ENCODE measurements at places on chromosomes 12 and 14.

GRCh38 chr14:92624764-92625163 lies 111.2 kb downstream of the RIN3 start:
- no peak for DNase-seq

- no peak for DNase-seq
Measured at GRCh38 chr12:11834104-11834812, 184.8 kb downstream of the ETV6 start.

DNA sequence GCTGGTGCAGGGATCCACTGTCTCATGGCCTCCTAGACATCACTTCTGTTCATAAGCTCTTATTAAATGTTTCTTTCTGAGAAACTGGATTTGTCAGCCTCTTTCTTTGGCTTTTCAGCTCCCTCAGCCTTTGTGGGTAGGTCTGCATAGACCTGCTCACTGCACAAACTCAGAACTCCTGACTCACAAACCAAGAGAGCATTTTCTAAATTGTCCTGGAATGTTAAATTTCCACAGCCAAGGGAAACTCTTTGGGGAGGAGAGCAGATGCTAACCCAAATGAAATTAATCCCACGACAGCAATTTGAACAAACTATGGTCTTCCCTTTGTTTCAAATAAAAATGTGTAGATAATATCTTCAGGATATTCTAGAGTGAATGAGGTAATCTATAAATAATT lies 19.5 kb upstream of the CERS5 start:
- DNase-seq, result no peak

- DNase-seq, result no peak
Measured at GRCh38 chr14:40394634-40395340, 962.6 kb upstream of the FBXO33 start.

- peak; percentile 47 for DNase-seq
Measured at GRCh38 chr14:70148911-70149595, 39.7 kb downstream of the SLC8A3 start.

DNA sequence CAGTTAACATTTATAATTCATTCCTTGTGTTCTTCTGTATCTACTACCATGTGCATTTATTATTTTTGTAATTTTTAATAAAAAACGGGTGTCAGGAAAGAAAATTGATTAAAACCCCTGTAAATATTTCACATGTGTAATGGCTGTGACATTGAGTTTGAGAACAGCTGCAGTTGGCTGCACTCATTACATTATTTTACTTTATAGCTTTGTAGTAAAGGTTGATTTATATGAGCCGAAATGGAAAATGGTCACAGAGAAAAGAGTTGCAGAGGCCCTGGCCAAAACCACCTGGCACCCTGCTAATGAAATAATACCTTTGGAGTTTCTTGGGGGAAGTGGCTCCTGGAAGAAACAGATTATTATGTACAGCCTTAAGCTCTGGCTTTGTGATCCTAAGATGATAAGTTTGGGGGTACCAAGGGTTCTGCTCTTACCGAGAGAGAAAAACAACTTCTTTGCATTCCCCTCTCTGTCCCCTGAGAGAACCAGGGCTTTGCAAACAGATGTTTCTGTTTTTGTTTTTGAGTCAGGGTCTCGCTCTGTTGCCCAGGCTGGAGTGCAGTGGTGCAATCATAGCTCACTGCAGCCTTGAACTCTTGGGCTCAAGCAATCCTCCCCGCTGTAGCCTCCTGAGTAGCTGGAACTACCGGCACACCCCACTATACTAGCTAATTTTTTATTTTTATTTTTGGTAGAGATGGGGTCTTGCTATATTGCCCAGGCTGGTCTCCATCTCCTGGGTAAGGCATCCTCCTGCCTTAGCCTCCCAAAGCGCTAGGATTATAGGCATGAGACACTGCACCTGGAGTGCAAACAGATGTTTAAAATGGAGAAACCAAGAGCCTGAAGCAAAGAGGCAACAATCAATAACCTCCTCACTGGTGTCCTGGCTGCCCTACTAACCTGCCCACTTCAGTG lies 9.7 kb upstream of the DYNLL1 start:
- no peak for DNase-seq

DNA sequence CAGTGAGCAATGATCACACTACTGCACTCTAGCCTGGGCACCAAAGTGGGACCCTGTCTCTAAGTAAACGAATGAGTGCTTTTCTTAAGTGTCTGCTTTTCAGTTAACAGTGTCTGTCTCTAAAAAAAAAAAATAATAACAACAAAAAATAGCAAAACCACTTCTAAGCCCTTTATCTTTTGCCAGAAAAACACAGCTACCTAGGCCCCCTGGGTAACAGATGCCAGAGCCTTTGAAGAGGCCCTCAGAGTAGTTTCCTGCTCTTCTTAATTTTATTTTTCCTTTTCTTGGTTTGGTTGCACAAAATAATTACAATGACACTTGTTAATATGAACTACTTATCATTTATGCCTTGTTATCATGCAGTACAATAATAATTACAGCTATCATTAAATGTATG lies 32.8 kb upstream of the RAP1B start:
- no peak for DNase-seq

DNA sequence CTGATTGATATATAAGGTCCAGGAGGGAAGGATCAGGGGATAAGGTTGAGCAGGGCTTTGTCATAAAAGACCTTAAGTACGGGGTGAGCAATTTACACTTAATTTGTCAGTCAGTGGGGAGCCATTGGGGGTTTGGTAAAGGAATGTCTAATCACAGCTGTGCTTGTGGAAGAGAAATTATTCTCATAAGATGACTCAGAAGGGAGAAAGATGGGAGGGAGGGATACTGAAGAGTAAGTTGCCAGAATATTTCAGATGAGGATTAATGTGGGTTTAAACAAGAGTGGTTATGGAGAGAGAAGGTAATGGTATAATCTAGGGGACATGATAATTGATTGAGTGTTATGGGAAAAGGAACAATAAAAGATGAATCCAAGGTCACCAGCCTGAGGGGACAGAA lies 500.1 kb upstream of the CCDC196 start:
- no peak for DNase-seq

DNA sequence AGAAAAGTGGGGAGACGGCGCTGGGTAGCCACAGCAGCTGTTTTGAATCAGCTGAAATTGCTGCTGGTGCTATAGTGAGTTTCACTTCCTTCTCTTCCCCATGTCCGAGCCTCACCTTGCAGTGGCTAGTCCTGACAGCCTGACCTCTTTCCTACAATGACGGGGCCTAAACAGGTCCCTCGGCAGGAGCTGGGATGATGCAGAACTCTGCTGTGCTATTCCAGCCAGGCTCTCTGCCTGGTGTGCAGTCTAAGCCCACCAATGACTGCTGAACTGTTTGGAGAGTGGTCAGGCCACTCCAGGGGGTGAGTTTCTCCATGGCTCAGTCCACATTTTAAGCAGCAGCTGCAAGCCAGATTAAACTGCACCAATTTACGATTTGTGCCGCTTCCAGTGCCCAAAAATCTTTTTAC lies 207.3 kb downstream of the TTC7B start:
- DNase-seq, result no peak

GRCh38 chr12:67885375-67886169 lies 103.7 kb upstream of the IFNG-AS1 start:
- no peak for DNase-seq

DNA sequence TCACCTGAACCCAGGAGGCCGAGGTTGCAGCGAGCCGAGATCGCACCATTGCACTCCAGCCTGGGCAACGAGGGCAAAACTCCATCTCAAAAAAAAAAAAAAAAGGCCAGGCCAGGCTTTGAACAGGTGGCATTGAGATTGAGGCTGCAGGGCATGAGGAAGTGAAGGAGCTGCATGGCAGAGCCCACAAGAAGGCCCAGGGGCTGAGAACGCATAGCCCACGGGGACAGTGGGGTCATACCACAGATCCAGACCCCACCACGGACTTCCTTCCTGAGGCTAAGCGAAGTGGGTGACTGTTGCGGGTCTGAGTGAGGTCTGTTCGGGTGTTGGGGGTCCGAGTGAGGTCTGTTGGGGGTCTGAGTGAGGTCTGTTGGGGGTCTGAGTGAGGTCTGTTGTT lies 7.8 kb downstream of the JAG2 start:
- no peak for DNase-seq

DNA sequence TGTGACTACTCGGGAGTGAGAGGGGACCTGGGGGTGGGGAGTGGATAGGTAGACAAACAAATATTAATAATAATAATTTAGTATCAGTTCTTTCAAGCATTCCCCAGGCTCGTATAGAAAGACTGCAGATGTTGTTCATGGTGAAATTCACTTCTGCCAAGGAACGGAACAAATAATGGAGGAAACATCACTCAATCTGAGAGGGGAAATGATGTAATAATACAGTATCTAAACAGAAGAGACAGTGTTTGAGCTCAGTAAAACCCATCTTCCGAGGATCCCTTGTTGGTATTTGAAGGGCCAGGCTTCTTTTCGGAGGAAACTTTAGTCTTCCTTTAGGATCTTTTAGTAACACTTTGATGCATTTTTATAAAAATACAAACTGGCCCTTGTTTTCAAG lies 114.2 kb downstream of the KCNK10 start:
- DNase-seq, result no peak

GRCh38 chr14:71411738-71412137 lies 504.5 kb downstream of the PCNX1 start:
- no peak for DNase-seq

GRCh38 chr14:61160798-61161197 lies 120.3 kb downstream of the TMEM30B start:
- DNase-seq, result no peak

DNA sequence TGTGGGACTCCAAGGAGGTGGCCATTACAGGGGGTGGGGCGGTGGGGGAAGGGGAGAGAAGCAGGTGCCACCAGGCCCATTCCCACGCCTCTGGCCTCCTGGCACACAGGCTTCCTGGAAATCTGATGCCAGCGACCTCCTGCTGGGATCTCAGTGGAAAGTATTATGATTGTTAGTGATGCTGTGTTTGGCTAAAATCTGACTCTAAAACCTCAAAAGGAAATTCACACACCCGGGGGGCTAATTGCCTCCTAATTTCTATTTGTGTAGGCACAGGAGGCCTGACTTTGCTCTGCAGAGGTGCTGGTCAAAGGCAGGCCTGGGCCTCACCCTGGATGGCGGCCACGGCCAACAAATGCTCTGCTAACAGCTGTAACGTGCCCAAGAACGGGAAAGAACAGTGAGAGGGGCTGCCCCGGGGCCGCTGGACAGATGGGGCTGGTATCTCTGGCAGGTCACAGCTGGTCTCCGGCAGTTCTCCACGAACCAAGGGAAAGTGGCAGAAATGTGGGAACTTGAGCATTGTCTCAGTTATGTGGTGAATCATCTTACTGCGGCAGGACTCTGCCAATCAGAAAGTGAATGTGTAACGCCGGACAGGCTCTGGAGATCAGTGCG lies 14.3 kb downstream of the FAM181A start:
- no peak for DNase-seq

DNA sequence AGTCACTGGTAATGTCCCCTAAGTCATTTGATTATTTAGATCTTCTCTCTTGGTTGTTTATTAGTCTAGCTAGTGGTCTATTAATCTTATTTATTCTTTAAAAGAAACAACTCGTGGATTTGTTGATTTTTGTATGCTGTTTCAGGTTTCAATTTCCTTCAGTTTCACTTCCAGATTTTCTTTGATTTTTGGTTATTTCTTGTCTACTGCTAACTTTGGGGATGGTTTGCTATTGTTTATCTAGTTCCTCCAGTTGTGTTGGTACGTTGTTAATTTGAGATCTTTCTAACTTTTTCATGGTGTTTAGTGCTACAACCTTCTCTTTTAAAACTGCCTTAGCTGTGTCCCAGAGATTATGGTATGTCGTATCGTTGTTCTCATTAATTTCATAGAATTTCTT lies 18.5 kb upstream of the CD69 start:
- no peak for DNase-seq

DNA sequence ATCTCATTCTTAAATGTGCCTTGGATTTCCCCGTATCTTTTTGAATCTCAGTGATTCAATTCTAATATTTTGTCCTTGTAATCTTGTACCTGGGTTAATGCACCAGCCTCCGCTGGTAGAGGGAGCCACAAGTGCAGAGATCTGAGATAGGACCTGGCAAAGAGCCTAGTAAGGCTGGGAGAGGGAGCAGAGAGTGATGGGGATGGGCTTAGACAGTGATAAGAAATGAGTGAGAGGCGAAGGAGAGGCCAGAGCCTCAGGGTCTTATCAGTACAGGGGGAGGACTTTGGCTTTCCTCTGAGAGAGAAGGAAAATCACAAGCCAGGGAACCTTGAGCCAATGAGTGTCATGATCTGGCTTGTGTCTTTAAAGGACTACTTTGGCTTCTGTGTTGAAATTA lies 30.5 kb upstream of the LMNTD1 start:
- peak; percentile 63 for DNase-seq

DNA sequence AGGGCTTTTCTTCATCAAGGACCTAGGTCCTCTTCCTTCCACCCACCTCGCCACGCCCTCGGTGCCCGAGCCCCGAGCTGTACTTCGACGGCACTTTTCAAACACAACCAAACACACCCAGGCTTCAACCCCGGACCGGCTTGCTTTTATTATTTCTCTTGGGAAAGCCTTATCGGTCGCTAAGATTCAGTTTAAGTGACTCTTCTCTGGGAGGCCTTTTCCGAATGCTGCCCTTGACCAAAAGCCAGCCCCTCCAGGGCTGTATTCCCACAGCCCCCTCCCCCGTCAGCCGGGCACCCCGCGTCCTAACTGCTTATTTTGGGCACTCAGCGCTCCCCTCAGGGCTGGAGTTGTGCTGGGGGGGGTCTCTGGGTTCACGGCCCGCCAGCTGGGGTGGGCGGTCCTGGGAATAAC lies 644 bp upstream of the PPP4R4 start:
- DNase-seq, result peak; percentile 42

DNA sequence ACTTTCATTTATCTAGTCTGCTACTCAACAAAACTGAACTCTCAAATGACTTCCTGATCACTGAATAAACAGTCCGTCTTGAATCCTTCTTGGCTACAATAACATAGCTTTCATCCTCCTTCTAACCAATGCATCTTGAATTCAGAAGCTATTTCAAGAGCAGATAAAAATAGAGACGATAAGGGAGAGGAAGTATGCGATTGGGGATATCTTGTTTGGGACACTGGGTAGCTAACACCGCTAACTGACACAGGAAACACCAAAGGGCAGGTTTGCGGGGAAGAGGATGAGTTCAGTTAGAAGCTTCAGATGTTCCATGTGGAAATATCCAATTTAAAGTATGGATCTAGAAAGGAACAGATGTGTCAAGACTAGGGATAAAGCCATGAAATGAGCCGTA lies 102.5 kb downstream of the SLC41A2 start:
- DNase-seq, result peak; percentile 20

DNA sequence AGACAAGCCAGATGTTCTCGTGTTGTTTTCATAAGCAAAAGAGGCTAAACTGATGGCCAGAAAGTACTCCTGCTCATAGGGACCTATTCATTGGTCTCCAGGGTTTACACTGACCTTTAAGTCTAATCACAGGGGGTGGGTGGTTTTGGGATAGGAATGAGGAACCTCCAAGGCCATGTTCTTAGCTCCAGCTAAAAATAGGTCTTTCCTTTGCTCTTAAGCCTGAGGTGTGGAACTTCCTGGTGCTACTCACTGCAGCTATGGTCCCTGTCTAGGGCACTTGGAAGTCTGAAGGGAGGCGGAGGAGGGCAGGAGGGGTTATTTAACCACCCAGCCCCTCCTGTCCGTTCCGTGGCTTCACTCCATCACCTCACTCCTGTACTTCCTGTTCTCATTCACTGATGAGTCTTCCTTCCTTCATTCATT lies 18.6 kb downstream of the GPRC5A start:
- peak; percentile 44 for DNase-seq

- DNase-seq, result no peak
Measured at GRCh38 chr12:52578469-52578868, 4.8 kb upstream of the KRT74 start.

Data from hematopoietic multipotent progenitor cell treated with erythropoietin and hydrocortisone succinate and interleukin-3 and kit ligand, for 4 days (in vitro differentiated cells).